ENCODE measurements at places on chromosomes 2 and 18. TPM values are rescaled to one million over a fixed set of nuclear protein-coding genes. Genes with fewer than 3 reads are reported as not detected.

DNA sequence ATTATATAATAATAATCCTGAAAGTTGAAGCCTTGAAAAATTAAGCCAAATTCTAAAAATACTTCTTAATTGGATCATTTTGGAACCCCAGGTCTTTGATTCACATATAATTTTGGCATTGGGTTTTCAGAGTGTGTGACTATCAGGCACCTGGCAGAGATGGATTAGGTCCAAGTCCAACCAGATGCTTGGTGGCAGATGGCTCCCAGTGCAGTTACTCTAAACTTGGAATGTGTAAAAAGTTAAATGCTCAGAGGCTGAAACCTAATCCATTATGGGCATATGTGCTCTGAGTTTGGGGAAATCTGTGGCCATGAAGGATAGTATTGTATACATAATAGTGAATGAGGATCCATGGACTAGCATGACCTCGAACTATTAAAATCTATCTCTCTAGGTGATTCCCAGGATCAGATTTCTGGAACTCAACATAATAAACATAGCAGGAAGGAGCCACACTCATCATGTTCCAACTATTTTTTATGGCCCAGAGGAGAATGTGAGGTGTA is 333.0 kb downstream of the RPRM start:
- no peak overlapping the region for H3K4me3 ChIP-seq
- H3K4me1 ChIP-seq: no peaks in the 10 kb centered on the region
- no peaks in the 10 kb centered on the region for H3K27me3 ChIP-seq
- no peak overlapping the region for H3K27ac ChIP-seq
- no peaks in the 10 kb centered on the region for H3K36me3 ChIP-seq

DNA sequence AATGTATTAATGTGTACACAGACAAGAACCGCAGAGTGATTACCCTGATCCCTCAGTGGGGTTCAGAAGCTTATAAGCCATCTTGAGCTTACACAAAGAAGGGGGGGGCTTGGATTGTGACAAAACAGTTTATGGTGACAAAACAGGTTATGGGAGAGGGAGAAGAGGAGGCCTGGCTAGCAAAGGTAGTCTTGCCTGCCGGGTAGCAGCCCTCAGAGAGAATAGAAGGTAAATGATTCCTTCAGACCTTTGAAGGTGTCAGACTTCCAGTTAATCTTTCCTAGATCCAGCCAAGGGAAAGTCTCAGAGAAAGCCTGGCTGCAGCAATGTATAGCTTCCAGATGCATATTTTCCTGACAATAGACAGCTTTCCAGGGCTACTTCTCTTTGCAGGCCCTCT is 44.6 kb upstream of the RAPH1 start:
- peak; percentile 53 for DNase-seq
- H3K27me3 ChIP-seq: peaks cover 19% of the 10 kb centered on the region
- H3K36me3 ChIP-seq: no peaks in the 10 kb centered on the region
- peak overlapping the region; percentile 66 for H3K4me3 ChIP-seq
- H3K4me1 ChIP-seq: peaks cover 10% of the 10 kb centered on the region

DNA sequence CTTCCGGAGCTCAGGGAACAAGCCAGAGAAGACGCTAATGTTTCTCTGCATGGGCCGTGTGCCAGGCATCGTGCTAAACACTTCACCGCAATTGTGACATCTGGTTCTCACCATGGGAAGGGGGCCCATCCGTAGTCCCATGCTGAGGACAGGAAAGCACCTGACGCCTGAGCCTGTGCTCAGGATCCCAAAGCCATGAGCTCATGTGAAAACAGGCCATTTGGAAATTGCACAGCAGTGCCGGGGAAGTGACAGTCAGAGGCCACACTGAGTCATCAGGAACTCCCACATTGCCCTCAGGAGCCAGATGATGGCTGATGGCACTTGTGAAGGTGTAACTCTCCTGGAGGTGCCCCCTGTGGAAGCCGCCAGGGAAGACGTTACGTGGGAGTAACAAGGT is 141.0 kb downstream of the INHBB start:
- no peak overlapping the region for H3K4me3 ChIP-seq
- peaks cover 44% of the 10 kb centered on the region for H3K27me3 ChIP-seq
- no peaks in the 10 kb centered on the region for H3K4me1 ChIP-seq
- peak; percentile 69 for DNase-seq

GRCh38 chr2:70716951-70717350 is 51.0 kb downstream of the ADD2 start:
- H3K36me3 ChIP-seq: no peaks in the 10 kb centered on the region
- peaks cover 18% of the 10 kb centered on the region for H3K4me1 ChIP-seq
- H3K27ac ChIP-seq: no peak overlapping the region
- H3K4me3 ChIP-seq: no peak overlapping the region
- H3K27me3 ChIP-seq: no peaks in the 10 kb centered on the region

The TMEM37 gene
- 9.5 TPM for total RNA-seq

GRCh38 chr2:169225906-169226305 is 136.4 kb downstream of the LRP2 start:
- H3K27me3 ChIP-seq: no peaks in the 10 kb centered on the region
- no peak for DNase-seq
- no peak overlapping the region for H3K4me3 ChIP-seq
- no peak overlapping the region for H3K27ac ChIP-seq

DNA sequence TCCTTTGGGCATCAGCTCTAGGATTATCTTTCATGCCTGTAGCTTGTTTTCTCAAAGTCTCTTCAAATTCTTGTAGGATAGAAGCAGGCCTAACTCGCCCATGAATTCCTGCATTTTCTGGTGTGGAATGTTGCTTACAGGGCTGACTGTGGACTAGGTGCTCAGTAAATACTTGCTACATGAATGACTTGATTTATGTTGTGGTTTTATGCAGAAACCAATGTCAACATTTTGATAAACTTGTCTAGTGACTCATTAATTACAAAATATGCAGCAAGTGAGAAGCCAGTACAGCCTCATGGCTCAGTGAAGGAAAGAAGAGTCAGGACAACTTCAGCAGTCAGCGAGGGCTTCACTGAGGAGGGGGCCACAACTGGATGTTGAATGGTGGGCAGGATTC is 110.6 kb upstream of the SIX2 start:
- no peak for DNase-seq
- no peak overlapping the region for H3K4me3 ChIP-seq
- no peak overlapping the region for H3K27ac ChIP-seq
- peaks cover 9% of the 10 kb centered on the region for H3K4me1 ChIP-seq
- H3K36me3 ChIP-seq: no peaks in the 10 kb centered on the region
- no peaks in the 10 kb centered on the region for H3K27me3 ChIP-seq

GRCh38 chr2:174263997-174264396 is 15.7 kb upstream of the OLA1 start:
- no peak for DNase-seq
- H3K27ac ChIP-seq: no peak overlapping the region
- H3K27me3 ChIP-seq: no peaks in the 10 kb centered on the region
- no peaks in the 10 kb centered on the region for H3K4me1 ChIP-seq
- H3K4me3 ChIP-seq: no peak overlapping the region
- H3K36me3 ChIP-seq: no peaks in the 10 kb centered on the region

The CYP26B1 gene
- total RNA-seq: not detected

- no peaks in the 10 kb centered on the region for H3K4me1 ChIP-seq
- DNase-seq: peak; percentile 87
- no peaks in the 10 kb centered on the region for H3K36me3 ChIP-seq
- H3K4me3 ChIP-seq: no peak overlapping the region
- no peak overlapping the region for H3K27ac ChIP-seq
- H3K27me3 ChIP-seq: no peaks in the 10 kb centered on the region
Observed at GRCh38 chr2:94986392-94986963, 39.0 kb upstream of the MAL start.

The ACTG2 gene
- 1.6 TPM for total RNA-seq

GRCh38 chr2:215454519-215455246 is 18.8 kb upstream of the FN1 start:
- H3K4me3 ChIP-seq: no peak overlapping the region
- H3K4me1 ChIP-seq: no peaks in the 10 kb centered on the region
- no peaks in the 10 kb centered on the region for H3K27me3 ChIP-seq
- no peak for DNase-seq

The KATNAL2 gene
- total RNA-seq: 5.7 TPM

DNA sequence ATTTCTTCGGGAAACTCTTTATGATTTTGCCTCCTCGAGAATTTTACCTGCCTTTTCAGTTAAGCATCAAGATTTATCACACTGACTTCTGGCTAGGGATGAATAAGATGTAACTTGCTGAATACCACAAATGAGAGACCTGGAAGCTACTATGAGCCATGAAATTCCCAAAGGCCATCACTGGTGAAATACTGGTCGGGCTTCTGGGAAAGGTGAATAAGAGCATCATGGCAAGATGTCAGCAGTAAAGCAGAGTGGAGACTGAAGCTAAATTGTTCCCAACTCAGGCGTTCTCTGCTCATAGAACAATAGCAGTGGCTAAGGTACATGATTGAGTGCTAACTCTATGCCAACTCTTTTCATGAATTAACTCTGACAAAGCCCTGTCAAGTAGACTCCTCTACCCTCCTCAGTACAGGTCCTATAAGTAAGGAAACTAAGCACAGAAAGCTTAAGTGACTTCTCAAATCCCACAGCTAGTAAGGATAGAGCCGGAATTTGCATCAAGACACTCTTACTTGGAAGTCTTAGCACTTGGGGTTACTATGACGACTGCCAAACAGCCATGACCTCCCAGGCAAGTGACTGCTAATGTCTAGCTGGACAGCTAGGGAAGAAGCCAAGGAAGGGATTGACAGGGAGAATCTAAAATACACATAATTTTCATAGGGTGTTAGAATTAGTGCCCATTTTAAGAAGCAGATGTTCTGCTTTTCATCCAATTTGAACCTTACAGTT is 22.7 kb upstream of the DSC3 start:
- no peak overlapping the region for H3K4me3 ChIP-seq
- H3K27ac ChIP-seq: peak overlapping the region; percentile 12
- no peaks in the 10 kb centered on the region for H3K4me1 ChIP-seq
- DNase-seq: peak; percentile 49

The DCDC2C gene
- total RNA-seq: not detected

DNA sequence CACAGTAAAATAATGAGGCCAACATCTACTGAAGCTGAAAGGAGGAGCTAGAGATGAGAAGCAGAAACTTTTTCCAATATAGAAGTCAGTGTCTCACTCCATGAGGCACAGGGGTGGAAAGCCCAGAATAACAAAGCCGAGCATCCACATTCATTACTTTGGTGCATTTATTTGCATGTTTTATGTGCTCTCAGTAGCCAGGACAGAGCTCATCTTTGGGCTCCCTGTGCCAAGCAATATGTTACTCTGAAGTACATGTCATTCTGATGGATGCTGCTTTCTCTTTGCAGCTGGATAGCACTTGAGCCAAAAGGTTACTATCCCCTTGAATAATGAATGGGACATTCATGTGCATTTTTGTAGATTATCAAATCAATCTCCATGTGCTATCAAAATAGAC is 338.6 kb upstream of the SOX11 start:
- H3K4me3 ChIP-seq: no peak overlapping the region
- H3K27me3 ChIP-seq: no peaks in the 10 kb centered on the region
- H3K27ac ChIP-seq: no peak overlapping the region
- no peak for DNase-seq
- no peaks in the 10 kb centered on the region for H3K4me1 ChIP-seq

- H3K27ac ChIP-seq: no peak overlapping the region
- no peaks in the 10 kb centered on the region for H3K36me3 ChIP-seq
- H3K4me3 ChIP-seq: no peak overlapping the region
- no peak for DNase-seq
- H3K27me3 ChIP-seq: no peaks in the 10 kb centered on the region
- H3K4me1 ChIP-seq: no peaks in the 10 kb centered on the region
Observed at GRCh38 chr2:190511104-190511503, 23.4 kb downstream of the NEMP2 start.

- H3K4me3 ChIP-seq: no peak overlapping the region
- no peaks in the 10 kb centered on the region for H3K27me3 ChIP-seq
- no peak for DNase-seq
Observed at GRCh38 chr2:160582490-160583145, 89.0 kb upstream of the RBMS1 start.

The ZSWIM2 gene
- total RNA-seq: not detected

The LYPD1 gene
- total RNA-seq: 2.0 TPM

GRCh38 chr2:7736646-7737305 is 819.6 kb downstream of the RNF144A start:
- H3K27ac ChIP-seq: no peak overlapping the region
- H3K4me1 ChIP-seq: no peaks in the 10 kb centered on the region
- H3K27me3 ChIP-seq: peaks cover 11% of the 10 kb centered on the region
- no peak for DNase-seq

DNA sequence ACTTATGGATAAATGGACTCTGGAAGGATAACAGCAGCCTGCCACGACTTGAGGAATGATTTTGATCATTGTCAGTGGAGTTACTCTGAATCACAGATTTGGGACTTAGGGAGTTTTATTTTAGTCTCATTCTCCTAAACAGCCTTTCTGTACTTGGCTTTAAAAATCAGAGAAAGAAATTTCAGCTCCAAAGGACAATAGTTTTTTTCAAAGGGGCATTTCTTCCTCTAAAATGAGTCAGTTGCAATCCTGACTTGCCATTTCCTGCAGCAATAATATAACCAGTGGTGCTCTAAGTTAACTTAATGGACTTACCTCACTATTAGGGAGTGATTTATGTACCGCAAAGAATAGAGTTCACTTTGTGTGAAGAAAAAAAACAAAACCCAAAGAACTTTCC is 35.1 kb upstream of the MTX2 start:
- no peak overlapping the region for H3K27ac ChIP-seq
- H3K36me3 ChIP-seq: no peaks in the 10 kb centered on the region
- peaks cover 7% of the 10 kb centered on the region for H3K27me3 ChIP-seq
- no peak overlapping the region for H3K4me3 ChIP-seq

The MTLN gene
- total RNA-seq: 35.5 TPM

The RTP5 gene
- total RNA-seq: not detected

DNA sequence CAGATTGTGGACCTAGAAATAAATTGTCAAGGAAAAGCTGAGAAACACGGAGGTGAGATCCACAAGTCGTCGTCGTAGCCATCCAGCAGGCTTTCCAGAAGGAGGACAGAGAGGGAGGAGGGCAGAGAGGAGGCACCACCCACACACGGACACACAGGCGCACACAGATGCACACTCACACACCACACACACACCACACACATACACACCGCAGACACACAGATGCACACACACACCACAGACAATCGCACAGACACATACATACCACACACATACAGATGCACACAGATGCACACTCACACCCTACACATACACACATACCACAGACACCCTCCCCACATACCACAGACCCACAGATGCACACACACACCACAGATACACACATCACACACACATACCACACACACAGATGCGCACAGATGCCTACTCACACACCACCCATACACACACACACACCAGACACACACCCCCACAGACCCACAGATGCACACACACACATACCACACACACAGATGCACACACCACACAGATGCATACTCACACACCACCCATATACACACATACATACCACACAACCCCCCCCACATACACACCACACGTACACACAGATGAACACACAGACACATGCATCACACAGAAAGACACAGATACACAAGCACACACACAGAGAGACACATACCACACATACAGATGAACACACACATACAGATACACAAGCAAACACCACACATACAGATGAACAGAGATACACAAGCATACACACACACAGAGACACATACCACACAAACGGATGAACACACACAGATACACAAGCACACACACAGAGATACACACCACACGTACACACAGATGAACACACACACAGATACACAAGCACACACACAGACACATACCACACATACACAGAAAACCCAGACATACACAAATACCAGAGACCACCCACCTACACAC is 12.7 kb upstream of the BOK start:
- peaks cover 25% of the 10 kb centered on the region for H3K27me3 ChIP-seq
- peaks cover 8% of the 10 kb centered on the region for H3K4me1 ChIP-seq
- no peak overlapping the region for H3K4me3 ChIP-seq
- DNase-seq: peak; percentile 32
- no peak overlapping the region for H3K27ac ChIP-seq
- no peaks in the 10 kb centered on the region for H3K36me3 ChIP-seq

The CMPK2 gene
- total RNA-seq: 0.81 TPM

GRCh38 chr2:237642038-237642734 is 14.8 kb downstream of the LRRFIP1 start:
- no peak overlapping the region for H3K4me3 ChIP-seq
- no peak for DNase-seq
- no peaks in the 10 kb centered on the region for H3K4me1 ChIP-seq

The RAD51AP2 gene
- total RNA-seq: not detected
